SK-N-DZ (cell line): ENCODE measurements at places on chromosomes 4 and X.
A peak's percentile ranks its signal among the peaks of the same experiment; 100 is the strongest.

DNA sequence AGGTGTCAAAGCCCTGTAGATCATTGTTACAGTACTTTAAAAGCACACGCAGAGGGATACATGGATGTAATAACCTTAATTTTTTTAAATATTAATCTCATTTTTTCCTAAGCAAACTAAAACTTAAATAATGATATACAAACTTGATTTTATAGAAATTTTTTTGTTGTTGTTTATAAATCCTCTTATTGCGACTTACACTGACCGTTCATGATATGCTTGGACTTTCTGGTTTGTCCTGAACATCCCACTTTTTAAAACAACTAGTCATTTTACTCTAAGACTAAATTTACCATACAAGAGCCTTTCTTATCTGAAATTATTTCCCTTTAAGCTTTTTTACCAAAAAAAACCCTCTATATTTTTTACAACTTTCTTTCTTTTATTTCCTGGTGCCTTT lies 2106.0 kb downstream of the PCDH7 start:
- DNase-seq, result peak; percentile 11

DNA sequence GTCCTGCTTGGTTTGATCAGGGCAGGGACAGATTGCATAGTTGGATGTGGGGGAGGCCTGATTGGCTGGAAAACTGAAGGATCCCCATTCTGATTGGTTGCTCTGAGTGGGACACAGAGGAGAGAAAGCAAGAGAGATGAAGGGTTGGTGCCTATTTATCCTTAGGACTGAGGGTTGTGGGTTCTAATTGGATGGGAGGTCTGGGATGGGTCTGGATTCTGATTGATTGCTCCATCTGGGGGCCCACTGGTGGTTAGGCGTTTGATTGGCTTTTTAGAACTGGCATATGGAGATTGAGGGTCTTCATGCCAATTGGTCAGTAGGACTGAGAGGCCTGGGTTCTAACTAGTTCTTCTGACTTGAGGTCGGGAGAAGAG lies 644 bp upstream of the EBP start:
- peak; percentile 78 for DNase-seq

- DNase-seq, result no peak
These were observed 11.2 kb downstream of the FHDC1 start for GRCh38 chr4:152947311-152947710.

- DNase-seq, result no peak
These were observed 5.9 kb downstream of the TSR2 start for GRCh38 chrX:54446084-54446483.

- DNase-seq, result no peak
These were observed 710.7 kb downstream of the STPG2 start for GRCh38 chr4:97432551-97432950.

GRCh38 chr4:46931981-46932380 lies 22.9 kb upstream of the COX7B2 start:
- no peak for DNase-seq

DNA sequence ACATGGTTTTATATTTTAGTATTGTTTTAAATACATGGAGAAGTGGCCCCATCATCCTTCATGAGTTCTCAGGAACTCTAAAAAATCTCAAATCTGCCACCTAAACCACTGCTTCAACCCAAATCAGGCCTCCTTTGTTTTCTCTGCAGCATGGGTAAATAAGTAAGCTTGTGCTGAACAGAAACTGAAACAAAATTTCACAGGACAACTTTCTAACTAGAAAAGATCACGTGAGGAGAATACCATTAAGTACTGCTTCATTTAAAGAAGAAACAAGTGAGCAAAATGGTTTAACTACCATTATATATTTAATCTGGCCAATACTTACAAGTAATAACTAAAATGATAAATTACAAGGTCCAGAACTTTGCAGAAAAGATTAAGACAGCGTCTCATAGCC lies 2.5 kb downstream of the ARAP2 start:
- DNase-seq, result no peak

- no peak for DNase-seq
These were observed 3.0 kb downstream of the FAM184B start for GRCh38 chr4:17778431-17778830.

GRCh38 chr4:168832763-168833575 lies 177.1 kb downstream of the CBR4 start:
- peak; percentile 24 for DNase-seq
